ENCODE measurements at places on chromosomes 12 and 14. TPM values are rescaled to one million over a fixed set of nuclear protein-coding genes. Genes with fewer than 3 reads are reported as not detected.
A peak's percentile ranks its signal among the peaks of the same experiment; 100 is the strongest.

RTN1 gene
- 5.4 TPM for total RNA-seq

TSPAN8 gene
- total RNA-seq: 76.1 TPM

LLPH gene
- total RNA-seq: 21.4 TPM

ACTR6 gene
- 32.3 TPM for total RNA-seq

TTC9 gene
- 11.1 TPM for total RNA-seq

RND1 gene
- 4.5 TPM for total RNA-seq

TSHR gene
- 3.7 TPM for total RNA-seq

SERPINA3 gene
- 77.1 TPM for total RNA-seq

CFL2 gene
- total RNA-seq: 101 TPM

PTPRR gene
- total RNA-seq: 0.31 TPM

DNA sequence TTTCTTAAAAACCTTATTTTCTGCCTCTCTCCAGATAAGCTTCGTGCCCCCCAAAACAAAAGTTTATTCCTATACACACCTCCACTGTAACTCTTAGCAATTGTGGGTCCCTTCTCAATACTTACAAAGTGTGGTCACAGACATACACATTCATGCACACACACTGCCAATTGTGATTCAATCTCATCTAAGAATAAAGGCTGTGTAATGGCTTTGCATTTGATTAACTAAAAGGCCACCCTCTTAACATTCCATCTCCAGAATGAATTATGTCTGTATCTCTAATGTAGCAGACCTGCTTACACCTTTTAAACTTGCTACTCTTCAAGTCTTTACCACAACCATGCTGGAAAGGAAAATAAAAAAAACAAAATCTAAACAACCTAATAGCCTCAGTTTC, 49.5 kb downstream of the MYF5 start:
- no peak for DNase-seq

- DNase-seq: no peak
Measured at GRCh38 chr14:74400919-74401503, 25.0 kb downstream of the SYNDIG1L start.

- peak; percentile 86 for DNase-seq
Measured at GRCh38 chr14:76829650-76830421, 3.6 kb downstream of the LRRC74A start.

GRCh38 chr14:80491131-80491530, 279.8 kb upstream of the DIO2 start:
- DNase-seq: peak; percentile 64

- peak; percentile 80 for DNase-seq
Measured at GRCh38 chr14:34064349-34064748, 113.5 kb upstream of the EGLN3 start.

DNA sequence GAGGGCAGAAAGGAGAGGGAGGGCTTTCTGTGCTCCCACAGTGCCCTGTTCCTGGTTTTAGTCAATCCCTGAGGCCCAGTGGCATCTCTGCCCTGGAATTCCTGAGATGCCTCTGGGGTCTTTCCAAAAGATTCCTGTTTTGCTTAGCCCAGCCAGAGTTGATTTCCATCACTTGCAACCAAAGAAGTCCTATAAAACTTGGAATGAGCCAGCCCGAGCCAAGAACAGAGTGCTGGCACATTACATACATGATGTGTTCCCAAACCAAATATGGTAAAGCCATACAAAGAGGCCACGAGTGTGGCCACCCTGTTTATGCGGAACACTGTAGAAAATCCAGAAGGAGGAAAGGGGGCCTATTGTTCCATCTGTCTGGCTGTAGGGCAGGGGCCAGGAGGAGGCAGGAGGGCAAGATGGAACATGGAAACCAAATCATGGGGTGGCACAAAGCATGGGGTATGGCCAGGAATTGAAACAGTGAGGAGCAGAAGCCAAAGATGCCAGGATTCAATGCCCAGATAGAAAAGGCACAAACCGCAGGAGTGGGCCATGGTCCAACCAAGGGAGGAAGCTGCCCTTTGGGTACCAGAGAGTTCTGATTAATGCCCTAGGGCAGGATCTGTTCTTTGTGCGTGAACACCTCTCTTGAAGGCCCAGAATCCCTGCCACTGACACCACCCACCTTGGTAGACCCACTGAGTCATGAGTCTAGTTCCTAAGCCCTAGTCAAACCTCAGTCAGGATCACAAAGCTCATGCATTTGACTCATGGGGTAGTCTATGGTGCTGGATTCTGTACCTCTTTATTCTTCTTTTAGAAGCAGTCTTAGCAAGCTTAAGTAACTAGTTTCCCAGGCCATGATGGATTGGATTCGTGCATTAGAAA, 75.2 kb downstream of the LRRC74A start:
- DNase-seq: no peak

DNA sequence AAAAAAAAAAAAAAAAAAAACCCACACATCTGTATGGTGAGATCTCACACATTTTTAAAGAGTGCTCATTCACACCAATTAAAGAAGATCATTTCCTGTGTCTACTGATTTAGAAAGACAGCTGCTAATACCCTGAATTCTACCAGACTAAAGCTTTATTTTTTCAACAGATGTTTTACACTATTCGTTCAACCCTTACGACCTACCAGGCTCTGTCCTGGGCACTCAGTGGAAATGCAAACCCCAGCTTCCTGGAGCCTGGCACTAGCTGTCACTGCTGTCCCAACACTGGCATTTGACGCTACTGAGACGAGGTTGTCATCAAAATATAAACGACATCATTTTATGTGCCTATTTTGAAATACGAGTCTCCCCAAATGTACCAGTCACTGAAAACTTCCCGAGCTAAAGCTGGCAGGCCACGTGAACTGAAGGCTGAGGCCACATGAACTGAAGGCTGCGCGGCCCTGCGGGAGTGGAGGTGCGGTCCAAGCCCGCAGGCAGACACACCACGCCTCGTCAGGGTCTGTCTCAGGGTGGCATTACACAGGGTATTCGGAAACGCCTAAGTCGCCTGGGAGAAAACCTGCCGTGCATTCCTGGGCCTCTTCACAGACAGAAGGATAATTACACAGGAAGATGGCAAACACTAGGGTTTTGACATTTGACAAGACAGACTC, 27.2 kb downstream of the SLC15A4 start:
- DNase-seq: no peak

- DNase-seq: no peak
Measured at GRCh38 chr12:45214749-45215418, 1.0 kb upstream of the ANO6 start.

GRCh38 chr12:5577211-5577612, 145.3 kb downstream of the NTF3 start:
- no peak for DNase-seq

DNA sequence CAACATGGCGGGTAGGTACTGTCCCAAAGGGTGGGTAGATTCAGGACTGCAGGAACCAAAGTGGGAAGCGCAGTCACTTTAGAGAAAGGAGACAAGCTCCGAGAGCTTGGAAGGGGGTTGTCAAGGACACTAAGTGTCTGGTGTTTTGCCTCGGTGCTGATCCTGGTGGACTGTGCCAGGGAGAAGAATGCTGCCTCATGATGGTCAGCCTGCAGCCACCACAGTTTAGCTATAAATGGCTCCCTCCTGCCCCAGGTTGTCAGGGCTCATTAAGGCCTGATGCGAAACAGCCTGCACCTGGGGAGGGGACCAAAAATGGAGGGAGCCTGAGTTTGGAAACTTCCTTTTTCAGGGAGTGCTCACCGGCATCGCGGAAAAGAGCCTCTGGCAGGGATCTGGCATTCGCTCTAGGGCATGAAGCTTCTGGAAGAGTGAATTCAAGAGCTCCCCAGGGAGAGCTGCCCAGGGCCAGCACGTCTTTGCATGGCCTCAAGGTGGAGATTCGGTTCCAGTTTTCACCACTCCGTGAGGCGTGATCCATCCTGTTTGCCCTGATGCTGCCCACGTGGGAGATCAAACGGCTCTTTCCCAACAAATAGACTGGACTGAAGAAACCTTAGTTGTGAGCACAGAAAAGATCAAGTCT, 164.0 kb downstream of the FOXN3 start:
- DNase-seq: no peak

- no peak for DNase-seq
Measured at GRCh38 chr12:24596768-24597388, 352.0 kb downstream of the BCAT1 start.

DNA sequence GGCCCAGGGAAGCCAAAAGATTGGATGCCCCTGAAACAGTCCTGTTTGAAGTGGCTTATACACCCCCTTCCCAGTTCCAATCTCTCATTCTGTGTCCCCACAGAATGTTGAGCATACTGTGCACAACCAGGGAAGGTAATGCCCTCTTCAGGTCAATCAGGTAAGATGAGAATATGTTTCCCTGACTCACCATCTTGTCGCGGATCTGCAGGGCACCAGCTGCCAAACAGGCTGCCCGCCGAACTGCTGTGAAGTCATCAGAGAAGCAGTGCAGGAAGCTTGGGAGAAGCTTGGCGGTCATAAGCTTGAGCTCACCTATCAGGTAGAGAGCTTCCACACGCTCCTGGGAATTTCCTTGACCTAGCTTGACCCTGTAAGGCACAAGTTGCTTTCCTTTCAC, 9.6 kb downstream of the RIOX1 start:
- no peak for DNase-seq
